Right lung (tissue), 10 donors: ENCODE measurements at places on chromosomes 5 and 9. TPM values are rescaled to one million over a fixed set of nuclear protein-coding genes. Genes with fewer than 3 reads are reported as not detected.

WNT8A gene
- polyA plus RNA-seq: not detected

DNA sequence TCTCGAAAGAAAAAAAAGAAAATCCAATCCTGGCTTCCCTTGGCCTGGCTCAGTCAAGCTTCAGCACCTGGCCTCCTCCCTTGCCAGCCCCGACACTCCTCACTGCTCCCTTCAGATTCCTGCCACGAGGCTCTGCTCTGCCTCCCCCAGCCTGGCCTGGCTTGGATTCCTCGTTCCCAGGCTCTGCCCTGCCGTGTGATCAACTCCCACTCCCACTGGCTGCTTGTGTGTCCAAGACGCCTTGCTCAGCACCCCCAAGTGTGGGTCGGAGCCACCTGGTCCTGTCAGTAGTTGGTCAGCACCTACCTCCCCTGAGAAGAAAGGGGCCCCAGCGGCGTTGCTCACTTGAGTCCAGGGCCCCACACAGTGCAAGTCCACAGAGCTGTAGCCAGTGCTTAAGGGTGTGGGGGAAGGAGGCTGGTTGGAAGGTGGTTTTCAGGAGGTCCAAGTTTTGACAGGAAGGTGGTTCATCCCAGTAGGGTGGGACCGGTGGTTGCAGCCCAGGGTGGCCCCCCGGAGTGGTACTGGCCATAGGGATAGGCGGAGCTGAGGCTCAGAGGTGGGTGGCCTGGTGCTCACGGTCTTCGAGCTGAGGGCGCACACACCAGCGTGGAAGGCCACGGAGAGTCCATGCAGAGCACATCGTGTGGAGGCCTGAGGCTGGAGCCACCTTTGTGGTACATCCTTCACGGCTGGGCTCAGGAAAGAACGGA is 46.4 kb downstream of the JADE2 start:
- no peak for DNase-seq

DNA sequence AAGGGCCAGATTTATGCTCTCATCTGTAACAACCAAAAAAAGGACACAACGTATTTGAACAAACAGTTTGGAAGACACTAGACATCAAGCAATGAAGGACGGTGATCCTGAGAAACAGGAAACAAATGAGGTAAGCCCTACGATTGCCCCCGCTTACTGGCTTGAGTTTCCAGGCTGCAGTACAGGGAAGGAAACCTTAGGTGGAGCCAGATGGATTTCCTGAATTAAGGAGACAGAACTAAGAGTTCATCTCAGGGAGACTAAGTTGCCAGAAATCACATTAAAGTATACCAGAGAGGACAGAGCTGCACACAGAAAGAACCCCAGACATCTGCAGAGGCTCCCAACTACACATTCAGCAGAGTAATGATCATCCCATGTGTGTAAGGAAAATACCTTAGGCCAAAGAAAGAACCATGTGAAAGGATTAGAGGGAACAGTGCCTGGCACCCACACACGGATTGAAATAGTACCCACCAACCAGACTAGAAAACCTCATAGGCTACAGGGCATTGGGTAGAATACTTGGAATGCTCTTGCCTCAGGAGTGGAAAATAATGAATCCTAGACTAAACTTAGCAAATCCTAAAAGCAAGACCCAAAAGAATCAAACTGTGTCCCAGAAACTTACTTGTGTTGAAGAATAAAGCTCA is 99.3 kb upstream of the NIPBL start:
- peak; percentile 17 for DNase-seq

DNA sequence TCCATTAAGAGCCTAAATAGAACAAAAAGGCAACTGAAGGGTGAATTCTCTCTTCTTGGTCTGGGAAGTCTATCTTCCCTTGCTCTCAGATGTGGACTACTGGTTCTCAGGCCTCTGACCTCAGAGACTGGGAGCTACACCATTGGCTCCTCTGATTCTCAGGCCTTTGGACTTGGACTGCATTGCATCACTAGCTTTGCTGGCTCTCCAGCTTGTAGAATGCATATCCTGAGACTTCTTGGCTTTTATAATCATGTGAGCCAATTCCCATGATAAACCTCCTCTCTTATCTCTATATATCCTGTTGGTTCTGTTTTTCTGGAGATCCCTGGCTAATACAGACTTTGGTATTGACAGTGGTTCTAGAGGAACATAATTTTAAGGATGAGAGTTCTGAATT is 89.8 kb downstream of the PSAT1 start:
- no peak for DNase-seq

DNA sequence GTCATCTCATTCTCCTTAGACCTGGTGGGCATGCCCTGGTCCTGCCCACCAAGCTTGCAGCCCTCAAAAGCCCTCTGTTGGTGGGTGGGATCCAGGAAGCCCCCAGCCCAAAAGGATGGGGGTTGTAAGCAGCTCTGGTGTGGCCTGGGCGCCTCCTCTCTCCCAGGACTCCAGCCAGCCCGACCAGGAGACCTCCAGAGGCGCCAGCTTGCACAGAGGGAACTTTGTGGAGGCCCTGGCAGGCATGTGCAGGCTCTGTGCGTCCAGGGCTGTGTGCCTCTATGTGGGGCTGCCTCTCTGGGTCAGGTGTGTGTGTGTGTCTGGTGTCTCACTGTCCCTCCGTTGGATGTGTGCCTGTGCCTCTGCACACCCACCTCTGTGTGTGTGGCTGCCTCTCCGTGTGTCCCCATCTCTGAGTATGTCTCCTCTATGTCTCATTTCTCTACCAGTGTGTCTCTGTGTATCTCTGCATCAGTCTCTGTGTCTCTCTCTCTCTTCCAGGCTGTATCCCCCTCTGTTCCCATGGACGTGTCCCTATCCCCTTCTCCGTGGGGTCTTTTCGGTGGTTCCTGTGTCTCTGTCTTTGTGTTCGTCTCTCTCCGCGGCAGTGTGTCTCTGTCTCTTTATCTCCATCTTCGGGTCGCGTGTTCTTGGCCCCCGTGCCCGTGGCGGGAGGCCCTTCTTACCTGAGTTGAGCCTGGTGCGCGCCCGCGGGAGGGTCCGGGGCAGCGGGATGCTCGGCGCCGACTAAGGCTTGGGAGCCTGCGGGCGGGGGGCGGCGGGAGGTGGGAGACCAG is 501 bp downstream of the ENHO start:
- no peak for DNase-seq

DNA sequence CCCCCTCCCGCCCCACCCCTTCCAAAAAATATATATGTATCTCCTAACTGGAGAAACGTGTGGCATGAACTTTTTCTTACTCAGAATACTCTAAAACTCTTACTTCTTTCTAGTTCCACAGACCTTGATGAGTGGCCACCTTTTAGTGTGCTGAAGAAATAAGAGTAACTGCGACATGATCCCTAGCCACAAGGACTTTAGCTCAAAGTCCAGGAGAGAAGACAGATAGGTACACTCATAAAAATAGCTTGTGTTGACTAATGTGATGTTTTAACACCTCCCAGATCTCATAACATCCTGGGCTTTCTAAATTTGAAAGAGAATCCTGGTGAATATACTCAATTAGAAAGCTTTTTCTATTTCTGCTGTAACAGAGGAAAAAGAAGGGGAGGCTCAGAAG is 1005.0 kb upstream of the DMAC1 start:
- no peak for DNase-seq

DNA sequence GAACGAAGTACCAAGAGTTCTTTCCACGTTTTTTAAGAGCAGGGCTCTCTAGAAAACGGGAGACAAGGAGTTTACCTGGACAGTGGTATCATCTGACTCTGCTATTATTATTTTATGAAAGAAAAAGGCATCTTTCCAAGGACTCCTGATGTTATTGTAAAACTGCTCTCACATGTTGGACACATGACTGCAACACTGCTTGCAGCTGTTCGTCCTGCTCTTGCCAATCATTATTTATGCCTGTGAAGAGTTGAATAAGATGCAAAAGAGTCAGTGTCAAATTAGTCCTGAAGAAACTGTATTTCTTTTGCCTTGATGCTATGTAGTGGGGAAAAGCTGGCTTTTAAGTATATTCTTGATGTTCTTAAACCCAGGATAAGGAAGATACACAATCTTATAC is 284.5 kb upstream of the PTGER4 start:
- DNase-seq: no peak

SNCAIP gene
- 16.5 TPM for polyA plus RNA-seq

DNA sequence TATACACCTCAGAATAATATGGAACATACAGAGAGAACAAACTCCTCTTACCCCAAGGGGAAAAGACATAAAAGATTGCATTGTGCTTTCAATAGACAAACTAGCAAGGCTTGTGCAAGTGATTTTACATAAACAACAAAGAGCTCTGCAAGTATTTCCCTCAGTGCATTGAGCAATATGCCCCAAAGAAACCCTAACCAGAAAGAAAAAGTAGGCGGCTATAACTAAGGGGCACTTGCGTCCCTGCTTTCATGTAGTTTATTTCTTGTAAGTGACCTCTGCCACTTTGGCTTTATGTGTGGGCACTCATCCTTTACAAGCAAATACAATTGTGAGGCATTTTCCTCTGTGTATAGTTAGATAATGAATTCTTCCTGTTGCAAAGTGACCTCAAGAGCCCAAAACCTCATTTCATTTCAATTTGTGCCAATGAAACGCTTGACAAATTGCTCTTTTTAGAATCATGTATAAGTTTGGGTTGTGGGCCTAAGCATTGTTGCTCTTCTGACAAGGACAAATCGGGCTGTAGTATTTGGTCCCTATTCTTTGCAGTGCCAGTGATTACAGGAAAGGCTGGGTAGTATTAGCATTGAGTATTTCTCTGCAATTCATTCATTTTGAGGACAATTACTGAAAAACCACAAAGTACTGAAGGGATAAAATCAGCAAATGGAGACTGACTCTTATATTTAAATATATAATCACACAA is 282.2 kb downstream of the DTWD2 start:
- DNase-seq: no peak

DNA sequence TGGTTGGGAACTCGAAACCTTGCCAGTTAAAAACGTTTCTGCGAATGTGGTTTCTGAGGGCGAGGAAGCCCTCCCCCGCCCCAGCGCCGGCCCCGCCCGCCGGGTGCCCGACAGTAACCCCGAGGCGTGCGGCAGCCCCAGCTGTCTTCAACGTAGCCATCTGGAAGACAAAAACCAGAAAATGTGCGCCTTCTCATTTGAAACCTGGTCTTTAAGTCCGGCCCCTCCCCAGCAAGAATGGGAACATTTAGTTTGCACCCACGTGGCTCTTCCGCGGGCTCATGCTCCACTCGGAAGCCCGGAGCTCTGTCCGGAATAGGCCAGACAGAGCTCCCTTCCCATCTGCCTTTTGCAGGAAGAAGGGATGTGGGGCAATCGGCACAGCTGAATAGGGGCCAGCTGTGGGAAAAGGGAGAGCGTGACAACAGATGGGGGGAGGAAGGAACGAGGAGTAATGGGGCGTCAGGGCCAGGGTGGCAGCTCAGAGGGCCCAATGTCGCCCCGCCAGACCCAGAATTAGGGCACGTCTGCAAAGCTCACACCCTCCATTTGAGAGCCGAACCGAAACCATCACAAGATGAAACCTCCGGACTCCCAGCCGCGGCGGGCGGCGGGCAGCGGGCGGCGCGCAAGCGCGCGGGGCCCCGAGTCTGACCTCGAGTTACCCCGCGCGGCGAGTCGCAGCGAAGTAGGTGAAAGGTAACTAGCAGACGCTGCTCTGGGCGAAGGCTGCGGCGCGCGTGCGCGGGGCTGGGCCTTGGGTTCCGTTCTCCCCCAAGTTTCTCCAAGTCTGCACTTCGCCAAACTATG is 63.4 kb upstream of the ABCA1 start:
- peak; percentile 84 for DNase-seq

DNA sequence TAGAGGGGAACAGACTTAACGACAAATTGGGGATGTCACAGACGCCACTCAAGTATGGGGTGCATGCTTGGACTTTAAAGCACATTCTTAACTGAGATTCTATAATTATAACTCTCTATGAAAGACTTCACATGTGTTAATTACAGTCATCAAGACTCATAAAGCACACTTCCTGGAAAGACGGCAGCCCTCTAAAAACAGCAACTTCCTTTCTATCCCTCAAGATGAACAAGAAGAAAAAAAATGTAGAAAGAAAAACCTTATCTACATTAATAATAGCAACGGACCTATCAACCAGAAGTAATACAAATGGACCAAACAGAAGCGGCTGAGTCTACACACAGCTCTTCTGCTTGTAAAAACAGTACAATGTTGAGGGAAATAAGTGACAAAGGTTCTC is 21.2 kb downstream of the GNAQ start:
- DNase-seq: no peak

COL5A1 gene
- polyA plus RNA-seq: 160 TPM

ECSCR gene
- polyA plus RNA-seq: 58.1 TPM

KLHL9 gene
- polyA plus RNA-seq: 41.3 TPM

GRCh38 chr5:121681229-121681855 is 170.3 kb upstream of the FTMT start:
- DNase-seq: no peak

DNA sequence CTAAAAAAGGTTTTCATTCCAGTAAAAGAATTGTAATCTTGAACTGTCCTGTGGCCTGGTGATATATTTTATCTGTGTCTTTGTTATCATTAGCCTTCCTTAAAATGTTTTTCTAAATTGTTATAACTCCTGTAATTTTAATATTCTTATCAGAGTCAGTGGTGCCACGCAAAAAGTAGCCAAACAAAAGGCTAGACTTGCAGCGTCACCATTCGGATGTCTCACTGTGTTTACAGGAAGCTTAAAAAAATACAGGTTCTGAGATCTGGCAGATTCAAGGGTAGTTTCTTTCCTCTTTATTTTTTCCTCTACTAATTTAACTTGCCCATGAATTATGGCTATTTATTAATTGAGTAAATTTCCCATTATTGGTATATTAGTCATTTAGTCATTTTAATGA is 362.3 kb downstream of the MAT2B start:
- DNase-seq: no peak

- DNase-seq: peak; percentile 58
Measured at GRCh38 chr5:158522776-158523175, 576.9 kb downstream of the EBF1 start.

DNA sequence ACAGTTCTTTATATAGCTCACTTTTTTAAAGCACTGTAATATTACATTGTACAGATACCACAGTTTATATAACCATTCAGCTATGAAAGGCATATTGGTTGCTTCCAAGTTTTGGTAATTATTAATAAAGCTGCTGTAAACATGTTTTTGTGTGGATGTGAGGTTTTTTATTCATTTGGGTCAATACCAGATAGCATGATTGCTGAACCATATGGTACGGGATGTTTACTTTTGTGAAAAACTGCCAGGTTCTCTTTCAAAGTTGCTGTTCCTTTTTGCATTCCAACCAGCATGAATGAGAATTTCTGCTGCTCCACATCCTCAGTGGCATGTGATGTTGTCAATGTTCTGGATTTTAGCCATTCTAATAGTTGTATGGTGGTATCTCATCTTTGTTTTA is 439.6 kb upstream of the NMUR2 start:
- DNase-seq: no peak

PRLR gene
- 1.7 TPM for polyA plus RNA-seq

LYRM7 gene
- polyA plus RNA-seq: 12.8 TPM

GRCh38 chr9:123346026-123346425 is 10.0 kb upstream of the CRB2 start:
- DNase-seq: no peak

CATSPER3 gene
- polyA plus RNA-seq: 0.95 TPM
